Activated CD4-positive, alpha-beta memory T cell treated with anti-CD3 and anti-CD28 coated beads, Interleukin-2, amount 10 ng/mL, durations not matched to agents 7 days and 5 days (primary cell): ENCODE measurements at places on chromosomes 4 and X. TPM values are rescaled to one million over a fixed set of nuclear protein-coding genes. Genes with fewer than 3 reads are reported as not detected.

DNA sequence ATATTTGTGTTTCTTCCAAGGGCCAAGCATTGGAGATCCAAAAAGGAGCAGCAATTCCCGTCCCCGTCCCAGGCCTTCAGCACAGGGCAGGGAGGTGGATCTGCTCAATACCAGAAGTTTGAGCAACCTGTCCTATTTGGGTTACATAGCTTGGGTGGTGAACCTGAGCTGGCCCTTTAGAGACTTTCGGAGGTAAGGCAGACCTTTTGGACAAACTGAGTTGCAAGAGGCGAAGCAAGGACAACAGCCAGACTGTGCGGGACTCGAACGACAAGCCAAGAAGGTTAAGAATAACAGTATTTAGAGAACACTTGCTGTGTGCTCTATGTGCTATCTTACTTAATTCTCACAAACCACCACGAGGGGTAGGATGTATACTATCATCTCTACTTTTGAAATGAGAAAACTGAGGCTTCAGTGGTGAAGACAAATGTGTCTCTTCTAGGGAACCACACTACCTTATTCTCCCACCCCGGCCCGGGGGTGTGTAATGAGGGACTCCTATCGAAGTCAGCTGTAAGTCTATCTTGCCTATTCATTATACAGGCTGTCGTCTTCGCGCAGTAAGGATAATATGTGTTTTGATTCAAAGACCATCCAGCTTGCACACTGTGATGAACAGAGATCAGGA lies 1.3 kb downstream of the NOP14 start:
- peak overlapping the region; percentile 67 for H3K27ac ChIP-seq
- H3K4me1 ChIP-seq: peaks cover 52% of the 10 kb centered on the region
- peak; percentile 60 for DNase-seq
- peaks cover 21% of the 10 kb centered on the region for H3K36me3 ChIP-seq

GRCh38 chrX:103396186-103396585 lies 19.8 kb downstream of the BEX3 start:
- peaks cover 7% of the 10 kb centered on the region for H3K4me1 ChIP-seq
- H3K27ac ChIP-seq: no peak overlapping the region
- no peak for DNase-seq
- H3K36me3 ChIP-seq: no peaks in the 10 kb centered on the region

DNA sequence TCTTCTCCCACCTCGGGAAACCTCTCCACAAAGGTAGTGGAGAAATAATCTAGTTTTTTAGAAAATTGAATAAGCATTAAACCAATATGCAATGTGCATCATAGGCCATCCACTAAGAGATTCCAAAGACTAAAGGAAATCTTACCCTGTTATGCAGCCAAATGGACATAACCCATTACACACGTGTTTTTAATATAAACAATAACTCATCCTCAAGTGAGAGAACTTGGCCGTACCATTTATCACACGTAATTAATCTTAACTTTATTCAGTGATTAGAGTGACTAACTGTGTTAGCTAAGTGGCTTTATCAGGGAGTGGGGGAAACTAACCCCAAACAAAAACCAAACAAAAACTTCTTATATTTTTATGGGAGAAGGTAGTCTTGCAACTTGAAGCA lies 57.8 kb downstream of the AFM start:
- no peak for DNase-seq
- no peaks in the 10 kb centered on the region for H3K36me3 ChIP-seq
- H3K4me1 ChIP-seq: peaks cover 3% of the 10 kb centered on the region
- H3K27me3 ChIP-seq: peaks cover 5% of the 10 kb centered on the region

DNA sequence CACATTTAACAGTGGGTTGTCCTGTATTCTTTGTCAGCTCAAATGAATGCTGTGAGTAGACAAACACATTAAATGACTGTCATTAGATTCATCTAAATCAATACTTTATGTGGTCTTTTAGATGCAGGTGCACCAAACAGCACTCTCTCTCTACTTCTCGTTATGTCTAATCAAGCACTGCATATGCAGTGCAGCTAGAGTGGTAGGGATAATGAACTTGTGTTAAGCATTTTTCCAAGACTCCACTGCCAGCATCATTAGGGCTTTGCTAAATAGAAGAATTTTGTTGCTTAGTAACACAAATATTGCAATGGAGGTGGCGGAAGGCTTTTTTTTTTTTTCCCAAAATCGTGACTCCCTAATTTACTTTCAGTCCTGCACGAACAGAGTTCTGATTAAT lies 447.0 kb upstream of the GALNT7 start:
- H3K36me3 ChIP-seq: no peaks in the 10 kb centered on the region
- H3K27ac ChIP-seq: no peak overlapping the region
- H3K4me1 ChIP-seq: no peaks in the 10 kb centered on the region
- no peak for DNase-seq
- no peak overlapping the region for H3K4me3 ChIP-seq

CYSLTR1 gene
- total RNA-seq: 14.4 TPM

DNA sequence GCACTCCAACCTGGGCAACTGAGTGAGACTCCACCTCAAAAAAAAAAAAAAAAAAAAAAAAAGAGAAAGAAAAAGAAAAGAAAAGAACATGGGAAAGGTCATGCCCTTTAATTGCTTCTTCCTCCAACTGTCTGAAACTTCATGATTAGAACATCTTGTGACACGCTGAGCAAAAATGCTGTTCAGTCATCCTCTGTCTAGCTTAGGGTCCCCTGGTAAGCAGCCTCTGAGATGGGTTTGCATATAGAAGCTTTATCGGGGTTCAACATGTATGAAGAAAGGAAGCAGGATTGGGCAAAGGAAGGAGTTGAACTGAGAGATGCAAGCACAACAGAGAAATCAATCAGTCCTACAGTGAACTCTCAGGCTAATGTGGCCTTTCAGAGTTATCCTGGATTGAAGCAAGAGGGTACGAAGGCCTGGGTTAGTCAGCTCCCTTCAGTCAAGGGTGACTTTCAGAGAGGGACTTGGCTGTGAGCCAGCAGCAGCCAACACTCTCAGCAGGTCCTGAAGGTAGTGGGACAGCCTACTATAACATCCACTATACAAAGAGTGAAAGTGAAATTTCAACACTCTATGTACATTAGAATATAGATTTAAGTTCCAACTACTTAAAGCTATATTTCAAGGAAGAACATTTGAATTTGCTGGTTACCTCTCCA lies 11.4 kb downstream of the MAOB start:
- H3K4me3 ChIP-seq: no peak overlapping the region
- no peak overlapping the region for H3K27ac ChIP-seq
- H3K27me3 ChIP-seq: peaks cover 7% of the 10 kb centered on the region
- DNase-seq: no peak
- no peaks in the 10 kb centered on the region for H3K4me1 ChIP-seq

DNA sequence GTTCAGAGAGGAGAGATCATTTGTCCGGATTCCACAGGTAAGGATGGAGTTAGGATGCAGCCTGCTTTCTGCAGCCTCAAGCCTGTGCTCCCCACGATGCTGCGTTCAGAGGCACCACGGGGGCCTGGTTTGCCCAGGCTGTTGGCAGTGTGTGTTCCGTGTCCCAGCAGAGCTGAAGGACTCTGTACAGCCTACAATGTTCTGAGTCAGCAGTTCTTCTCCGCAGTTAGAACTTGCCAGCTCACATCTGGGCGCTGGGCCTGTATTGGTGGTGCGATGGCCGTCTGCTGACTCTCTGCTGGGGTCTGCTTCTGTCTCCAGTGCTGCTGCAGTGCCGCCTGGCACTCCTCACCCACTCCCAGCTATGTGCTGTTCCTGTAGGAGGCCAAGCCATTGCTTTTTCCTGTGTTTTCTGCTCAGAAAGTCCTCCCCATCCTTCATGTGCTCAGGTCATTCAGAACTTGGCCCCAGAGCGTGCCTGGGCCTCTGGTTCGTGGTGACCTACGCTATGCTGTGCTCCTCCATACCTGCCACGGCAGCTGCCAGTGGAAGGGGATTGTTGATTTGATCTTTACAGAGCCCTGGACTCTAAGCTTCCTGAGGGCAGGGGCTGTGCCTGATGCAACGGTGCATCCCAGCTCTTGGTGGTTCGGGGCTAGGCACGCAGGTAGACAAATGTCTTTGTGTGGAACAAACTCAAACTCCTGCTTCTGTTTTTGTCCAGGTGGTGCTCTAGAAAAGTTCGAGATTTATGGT lies 42.6 kb upstream of the TADA2B start:
- no peak overlapping the region for H3K4me3 ChIP-seq
- no peak for DNase-seq

APELA gene
- not detected for total RNA-seq

NOX1 gene
- not detected for total RNA-seq
